ENCODE measurements at places on chromosomes 6 and 20.
A peak's percentile ranks its signal among the peaks of the same experiment; 100 is the strongest.

DNA sequence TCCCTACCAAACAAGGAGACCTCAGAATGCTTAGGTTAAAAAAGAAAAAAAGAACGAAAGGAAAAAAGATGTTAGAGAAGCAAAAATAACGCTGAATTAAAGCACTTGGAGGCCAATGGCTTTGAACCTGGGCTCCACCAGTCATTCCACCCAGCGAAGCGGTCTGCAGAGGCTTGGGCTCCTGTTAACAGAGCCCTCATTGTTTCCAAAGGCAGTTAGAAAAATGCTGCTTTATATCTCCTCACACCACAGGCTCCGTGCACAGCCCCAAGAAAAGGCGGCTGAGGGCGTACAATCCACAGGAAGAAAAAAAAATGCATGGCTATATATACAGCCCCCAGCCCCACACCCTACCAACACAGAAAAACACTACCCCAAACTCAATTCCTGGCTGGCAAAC lies 255.9 kb downstream of the FOXC1 start:
- no peak for DNase-seq

DNA sequence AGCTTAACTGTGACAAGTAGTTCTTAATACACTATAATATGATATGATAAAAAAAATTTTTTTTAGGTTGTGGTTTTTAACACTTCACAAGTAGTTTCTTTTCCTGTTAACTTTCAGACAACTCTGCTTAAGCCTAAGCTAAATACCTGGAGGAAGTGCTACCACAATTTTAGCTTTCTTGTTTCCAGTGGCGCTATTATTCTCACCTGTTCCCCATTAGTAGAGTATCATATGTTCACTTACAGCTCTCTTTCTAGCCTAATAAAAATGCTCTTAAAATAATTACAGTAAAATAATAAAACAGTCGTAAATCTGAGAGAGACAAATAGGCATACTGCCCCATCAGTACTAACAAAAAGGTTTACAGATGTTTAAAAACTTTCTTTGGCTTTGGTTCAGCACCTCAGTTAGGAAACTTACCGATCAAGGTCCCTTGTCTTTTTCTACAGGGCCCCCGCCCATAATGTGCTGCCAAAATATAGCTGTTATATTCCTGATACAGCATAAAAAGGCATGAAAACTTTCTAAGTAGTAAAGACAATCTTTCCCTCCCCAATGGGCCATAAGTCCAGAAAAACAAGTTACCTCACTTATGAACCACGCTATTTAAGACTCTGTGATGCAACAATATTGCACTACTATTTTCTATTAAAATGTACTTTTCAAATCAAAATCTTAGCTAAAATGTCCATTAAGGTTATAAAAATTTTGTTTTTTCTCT lies 57.9 kb downstream of the SESN1 start:
- DNase-seq = no peak

DNA sequence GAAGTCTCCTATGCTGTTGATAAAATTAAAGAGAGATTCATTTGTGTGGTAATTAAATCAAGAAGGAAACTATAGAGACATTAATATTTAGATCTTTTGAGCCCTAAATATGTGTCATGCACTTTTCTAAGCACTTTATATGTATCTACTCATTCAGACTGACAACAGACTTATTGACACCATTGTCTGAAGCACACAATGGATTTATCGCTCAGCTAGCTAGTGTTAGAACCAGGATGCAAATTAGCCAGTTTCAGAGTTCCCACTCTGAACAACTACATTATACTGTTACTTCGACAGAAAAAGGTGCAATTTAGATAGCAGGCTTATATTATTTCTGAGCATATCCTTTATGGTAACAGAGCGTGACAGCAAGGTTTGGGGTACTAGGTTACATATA lies 27.7 kb upstream of the KIAA0408 start:
- no peak for DNase-seq

- DNase-seq = no peak
Measured at GRCh38 chr20:32332614-32333013, 25.5 kb upstream of the ASXL1 start.

DNA sequence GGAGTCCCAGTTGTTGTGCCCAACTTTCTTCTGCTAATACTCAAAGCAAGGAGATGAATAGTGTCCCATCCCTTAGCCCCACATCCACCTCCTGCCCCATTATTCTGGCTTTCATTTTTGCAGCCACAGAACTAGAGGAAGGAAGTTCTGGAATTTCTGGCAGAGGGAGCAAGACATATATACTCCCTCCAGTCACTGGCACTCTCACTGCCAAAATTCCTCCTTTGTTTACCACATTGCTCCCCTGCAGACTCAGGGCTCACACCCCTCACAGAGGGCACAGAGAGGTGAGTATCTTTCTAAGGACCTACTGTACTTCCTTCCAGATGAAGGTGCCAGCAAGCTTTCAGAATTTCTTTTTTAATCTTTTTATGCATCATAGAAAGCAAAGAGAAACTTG lies 168.0 kb upstream of the ID4 start:
- no peak for DNase-seq

GRCh38 chr6:22942403-22942802 lies 373.0 kb downstream of the HDGFL1 start:
- DNase-seq = no peak

- peak; percentile 80 for DNase-seq
Measured at GRCh38 chr20:9838378-9839295, at the start of gene PAK5. PAK5 (minus strand) TSS chr20:9839076; CDS start chr20:9644328, 194,748 bp downstream.

GRCh38 chr20:62707921-62708521 lies 615 bp upstream of the NTSR1 start:
- DNase-seq = no peak

- no peak for DNase-seq
Measured at GRCh38 chr6:3753228-3753835, 1.8 kb upstream of the PXDC1 start.

DNA sequence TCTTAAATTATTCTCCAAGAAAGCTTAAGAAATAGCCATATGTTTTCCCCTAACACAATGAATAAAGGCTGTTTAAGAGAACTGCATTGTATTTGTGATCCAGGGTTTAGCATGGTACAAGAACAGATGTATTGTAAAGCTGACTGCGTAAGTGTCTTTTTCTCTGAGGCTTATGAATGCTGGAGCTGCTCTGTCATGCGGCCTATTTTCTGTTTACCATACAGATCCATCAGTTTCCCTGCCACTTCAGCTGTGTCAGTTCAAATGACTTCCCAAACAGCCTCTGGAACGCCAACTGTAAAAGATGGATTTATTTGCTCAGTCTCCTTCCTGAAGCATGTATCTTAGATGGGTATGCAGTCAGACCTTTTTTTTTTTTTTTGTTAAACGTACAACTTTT lies 419.3 kb upstream of the HS3ST5 start:
- DNase-seq = peak; percentile 16

DNA sequence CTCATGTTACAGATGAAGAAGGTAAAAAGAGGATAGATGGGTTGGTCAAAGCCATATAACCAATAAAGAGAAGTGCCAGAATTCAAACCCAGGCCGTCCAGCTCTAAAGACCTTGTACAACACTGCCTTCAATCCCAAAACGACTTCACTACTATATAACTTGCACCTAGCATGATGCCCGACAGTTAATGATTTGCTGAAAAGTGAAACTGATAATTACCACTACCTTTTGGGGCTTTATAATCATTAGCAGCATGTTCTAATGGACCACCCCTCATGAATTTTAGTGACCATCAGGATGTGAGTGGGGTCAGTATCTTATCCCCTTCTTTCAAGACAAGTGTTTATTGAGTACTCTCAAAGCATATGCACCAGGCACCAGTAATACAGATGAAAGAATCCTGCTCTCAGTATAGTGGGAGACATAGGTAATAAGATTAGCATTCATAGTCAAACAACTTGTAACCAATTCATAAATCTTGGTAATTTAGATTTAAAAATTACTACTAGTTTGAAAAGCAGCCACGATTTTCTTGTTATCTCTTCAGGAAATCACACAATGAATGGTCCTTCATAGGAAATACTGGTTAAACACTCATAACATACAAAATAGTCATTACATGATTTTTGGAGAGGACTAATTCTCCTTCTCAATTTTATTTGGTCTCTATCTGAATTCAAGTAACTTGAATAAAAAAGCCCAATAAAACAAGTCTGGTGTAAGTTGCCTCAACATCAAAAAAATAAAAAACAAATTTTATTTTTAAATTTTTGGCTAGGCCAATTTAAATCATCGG lies 98.0 kb downstream of the EPB41L2 start:
- DNase-seq = no peak

GRCh38 chr6:108921547-108922361 lies 73.5 kb downstream of the ARMC2 start:
- no peak for DNase-seq

DNA sequence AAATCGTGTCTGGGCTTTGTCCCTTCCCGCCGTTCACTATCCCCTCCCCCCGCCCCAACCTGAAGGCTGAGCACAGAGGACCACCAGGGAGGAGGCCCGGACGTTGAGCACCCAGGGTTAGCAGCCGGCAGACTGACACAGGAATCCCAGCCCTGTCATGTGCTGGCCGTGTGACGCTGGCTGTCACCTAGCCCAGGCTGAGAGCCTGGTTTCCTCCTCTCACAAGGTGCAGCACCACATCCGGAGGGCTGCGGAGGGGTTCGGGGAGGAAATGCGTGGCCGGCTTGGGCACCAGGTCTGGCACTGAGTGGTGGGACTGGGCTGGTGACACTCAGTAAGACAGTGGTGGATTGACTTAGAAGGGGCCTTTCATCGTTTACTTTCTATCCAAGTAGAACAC lies 4.6 kb upstream of the LSM14B start:
- no peak for DNase-seq

DNA sequence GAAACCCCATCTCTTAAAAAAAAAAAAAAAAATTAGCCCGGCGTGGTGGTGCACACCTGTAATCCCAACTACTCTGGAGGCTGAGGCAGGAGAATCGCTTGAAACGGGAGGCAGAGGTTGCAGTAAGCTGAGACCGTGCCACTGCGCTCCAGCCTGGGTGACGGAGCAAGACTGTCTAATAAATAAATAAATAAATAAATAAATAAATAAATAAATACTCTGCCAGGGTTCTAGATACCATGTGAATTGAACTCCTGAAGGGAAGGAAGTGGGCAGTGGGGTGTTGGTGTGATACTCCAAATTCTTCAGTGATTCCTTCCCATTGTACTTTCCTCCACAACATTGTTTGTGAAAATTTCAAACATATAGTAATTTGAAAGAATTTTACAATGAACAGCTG lies 100.5 kb downstream of the PLCB4 start:
- DNase-seq = no peak

GRCh38 chr20:24657196-24657595 lies 187.8 kb downstream of the SYNDIG1 start:
- DNase-seq = no peak

DNA sequence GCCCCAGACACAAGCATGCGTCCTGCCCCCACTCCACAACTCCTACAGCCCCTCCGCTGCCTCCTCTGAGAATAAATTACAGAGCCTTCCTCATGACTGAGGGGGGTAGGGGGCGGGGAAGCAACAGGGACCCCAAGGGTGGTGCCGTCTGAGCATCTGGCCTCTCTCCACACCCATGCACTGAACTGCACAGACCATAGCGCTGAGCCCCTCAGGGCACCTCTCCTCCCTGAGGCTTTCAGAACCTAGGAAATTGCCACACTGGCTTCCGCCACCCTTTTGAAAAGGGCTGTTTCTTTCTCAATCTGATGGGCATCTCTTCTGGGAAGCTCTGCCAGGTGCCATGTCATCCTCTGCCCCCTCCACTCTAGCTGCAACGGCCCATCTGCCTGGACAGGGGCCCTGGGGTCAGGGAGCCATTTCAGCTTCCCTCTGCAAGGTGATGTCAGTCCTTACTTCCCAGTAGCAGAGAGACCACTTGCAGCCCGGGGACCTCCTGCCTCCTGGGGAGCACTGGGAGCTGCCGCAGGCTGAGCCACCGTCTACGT lies 2.5 kb downstream of the CST7 start:
- DNase-seq = no peak

DNA sequence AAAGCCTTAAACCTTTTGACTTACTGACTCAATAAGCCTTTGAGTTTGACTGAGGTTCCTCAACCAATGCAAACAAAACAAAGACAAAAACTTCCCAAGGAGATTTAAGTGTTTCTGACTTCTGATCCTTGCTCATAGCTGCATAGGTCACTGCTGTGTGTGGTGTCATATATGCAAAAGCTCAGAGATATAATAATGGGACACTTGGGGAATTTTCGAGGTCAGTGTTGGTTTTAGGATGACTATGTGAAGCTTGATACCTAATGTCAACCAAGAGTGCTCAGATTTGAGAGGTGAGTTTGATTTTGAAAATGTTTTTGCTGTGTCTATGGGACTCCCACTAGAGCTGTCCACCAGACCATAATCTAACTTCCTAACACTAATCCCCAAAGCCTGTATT lies 26.2 kb downstream of the ZKSCAN8 start:
- no peak for DNase-seq

DNA sequence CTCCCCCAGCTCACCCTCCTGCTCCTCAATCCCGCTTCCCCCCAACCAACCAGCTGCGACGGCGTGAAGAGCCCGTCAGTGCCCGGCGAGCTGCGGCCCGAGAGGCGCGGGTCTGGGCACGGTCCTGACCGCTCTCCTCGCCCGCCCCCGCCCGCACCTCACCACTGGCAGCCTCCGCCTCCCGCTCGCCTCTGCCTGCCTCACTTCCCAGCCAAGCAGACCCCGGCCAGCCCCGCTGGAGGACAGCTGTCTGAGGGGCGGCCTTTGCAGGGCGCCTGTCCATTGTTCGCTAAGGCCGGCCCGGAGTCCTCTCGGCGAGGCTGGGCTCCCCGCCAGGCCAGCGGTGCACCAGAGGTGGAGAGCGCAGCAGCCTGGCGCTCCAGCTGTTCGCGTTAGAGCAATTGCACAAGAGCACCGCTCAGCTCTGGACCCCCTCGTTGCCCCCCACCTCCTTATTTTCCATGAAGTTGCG lies 1.3 kb downstream of the SOBP start:
- DNase-seq = no peak

GRCh38 chr6:132130626-132131298 lies 179.6 kb upstream of the CCN2 start:
- DNase-seq = no peak

DNA sequence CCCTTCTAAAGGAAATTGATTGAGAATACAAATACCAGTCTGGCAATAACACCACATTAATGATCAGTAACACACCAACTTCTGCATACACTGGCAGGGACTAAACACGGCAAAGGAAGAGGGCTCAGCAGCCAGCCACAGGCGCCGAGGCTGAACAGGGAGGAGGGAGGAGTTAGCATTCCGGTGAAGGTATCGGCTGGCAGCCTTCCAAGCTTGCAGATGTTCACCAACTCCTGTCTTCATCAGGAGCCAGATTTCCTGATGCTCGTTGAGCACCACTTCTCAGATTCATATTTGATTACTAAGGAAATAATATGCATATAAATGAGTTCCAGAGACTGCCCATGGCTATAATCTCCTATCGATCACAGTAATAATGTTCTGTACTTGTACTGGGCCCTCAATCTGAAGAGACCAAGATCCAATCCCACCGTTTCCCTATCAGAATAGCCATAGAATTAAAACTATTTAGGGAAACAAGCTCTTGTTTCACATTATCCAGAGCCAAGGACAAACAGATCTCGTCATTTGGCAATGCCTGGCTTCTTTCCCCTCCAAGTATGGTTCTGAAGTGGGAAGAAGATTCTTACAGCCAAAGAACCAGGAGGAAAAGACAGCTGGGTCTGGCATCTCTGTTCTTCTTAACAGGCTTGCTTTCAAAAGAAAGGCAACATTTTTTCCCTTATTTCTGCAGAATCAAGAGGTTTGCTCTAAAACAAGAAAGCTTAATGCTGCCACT lies 42.2 kb downstream of the GFOD1 start:
- no peak for DNase-seq

- no peak for DNase-seq
Measured at GRCh38 chr6:169966312-169967181, 215.1 kb downstream of the ERMARD start.

GRCh38 chr20:47704746-47705496 lies 80.4 kb downstream of the SULF2 start:
- DNase-seq = no peak
